Activated CD4-positive, alpha-beta T cell treated with anti-CD3 and anti-CD28 coated beads for 48 hours (primary cell): ENCODE measurements at places on chromosomes 13 and 19.

DNA sequence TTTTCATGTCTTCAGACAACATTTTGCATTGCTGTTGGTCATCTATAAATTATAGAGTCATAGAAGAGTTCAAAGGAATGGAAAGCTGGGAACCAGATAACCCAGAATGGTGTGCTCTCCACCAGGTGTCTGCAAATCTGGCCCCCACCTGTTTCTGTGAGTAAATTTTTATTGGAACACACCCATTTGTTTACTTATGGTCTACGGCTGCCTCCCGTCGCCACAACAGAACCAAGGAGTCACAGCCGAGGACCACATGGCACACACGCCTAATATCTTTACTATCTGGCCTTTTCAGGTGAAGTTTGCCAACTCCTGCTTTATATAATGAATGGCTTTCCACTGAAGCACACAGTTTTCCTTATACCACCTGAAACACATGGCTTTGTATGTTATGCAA is 58.2 kb downstream of the EFNB2 start:
- DNase-seq: no peak

GRCh38 chr13:28582225-28582891 is 76.6 kb upstream of the POMP start:
- peak; percentile 18 for DNase-seq

DNA sequence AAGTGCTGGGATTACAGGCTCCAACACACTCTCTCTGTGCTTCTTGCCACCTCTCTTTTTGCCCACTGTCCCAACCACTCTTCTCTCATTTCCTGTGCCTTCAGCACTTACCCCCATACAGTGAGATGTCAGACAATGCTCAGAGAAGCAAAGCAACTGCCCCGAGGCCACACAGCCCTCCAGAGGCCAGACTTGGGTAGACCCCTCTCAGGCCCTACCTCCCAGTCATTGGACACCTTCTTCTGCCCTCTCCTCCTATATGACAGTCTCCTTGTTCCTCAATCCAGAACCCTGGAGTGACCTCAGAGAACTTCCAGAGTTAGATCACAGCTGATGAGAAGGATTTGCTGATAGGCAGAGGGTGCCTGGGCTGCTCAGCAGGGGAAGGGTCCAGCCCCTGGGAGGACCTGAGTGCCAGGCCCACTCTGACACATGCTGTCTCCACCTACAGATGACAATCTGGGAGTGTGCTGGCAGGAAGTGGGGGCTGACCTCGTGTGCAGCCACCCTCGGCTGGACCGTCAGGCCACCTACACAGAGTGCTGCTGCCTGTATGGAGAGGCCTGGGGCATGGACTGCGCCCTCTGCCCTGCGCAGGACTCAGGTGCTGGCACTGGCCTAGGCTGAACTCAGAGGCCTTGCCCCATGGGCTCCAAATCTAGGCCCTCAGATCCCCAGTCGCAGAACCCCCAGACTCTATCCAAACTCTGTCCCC is 24.4 kb downstream of the LTBP4 start:
- no peak for DNase-seq

DNA sequence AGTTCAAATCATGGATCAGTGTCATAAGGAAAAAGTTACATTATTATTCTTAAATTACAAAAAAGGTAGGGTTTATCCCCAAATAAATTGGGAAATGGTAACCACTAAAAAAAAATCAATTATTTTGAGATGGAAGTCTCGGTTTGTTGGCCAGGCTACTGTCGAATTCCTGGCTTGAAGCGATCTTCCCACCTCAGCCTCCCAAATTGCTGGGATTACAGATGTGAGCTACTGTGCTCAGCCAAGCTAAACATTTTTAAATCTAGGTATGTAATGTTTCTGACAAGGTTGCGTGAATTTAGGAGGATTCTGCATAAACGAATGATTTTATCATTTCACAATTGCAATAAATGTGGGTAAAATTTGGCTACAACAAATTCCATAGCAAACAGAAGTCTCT is 2.0 kb downstream of the NAA16 start:
- DNase-seq: no peak

- DNase-seq: no peak
Measured at GRCh38 chr13:40682449-40683240, 16.2 kb upstream of the FOXO1 start.

GRCh38 chr19:16825312-16826052 is 3.7 kb upstream of the SIN3B start:
- DNase-seq: no peak

DNA sequence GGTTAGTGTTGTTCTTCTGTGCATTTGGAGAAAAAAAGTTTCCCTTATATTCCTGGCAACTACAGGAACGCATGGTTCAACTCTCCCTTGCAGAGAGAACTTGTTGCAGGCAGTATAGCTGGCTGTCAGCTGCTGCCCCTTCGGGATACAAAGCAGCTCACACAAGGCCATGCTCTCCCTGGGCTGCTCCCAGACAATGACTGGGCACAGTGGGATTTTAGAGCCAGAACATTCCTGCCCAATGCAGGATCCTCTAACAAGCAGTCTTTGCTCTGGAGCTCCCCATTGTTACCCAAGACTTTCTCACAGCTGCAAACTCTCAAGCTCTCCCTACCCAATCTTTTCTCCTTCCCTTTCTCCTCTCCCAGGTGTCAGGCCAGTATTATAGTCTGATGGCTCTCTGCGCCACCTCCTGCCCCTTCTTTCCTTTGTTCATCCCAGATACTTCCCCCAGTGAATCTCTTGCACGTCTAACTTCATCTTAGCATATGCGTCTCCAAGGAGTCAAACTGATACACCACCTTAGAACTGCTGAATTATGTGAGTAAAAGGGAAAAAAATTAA is 27.5 kb upstream of the SERPINE3 start:
- DNase-seq: no peak

DNA sequence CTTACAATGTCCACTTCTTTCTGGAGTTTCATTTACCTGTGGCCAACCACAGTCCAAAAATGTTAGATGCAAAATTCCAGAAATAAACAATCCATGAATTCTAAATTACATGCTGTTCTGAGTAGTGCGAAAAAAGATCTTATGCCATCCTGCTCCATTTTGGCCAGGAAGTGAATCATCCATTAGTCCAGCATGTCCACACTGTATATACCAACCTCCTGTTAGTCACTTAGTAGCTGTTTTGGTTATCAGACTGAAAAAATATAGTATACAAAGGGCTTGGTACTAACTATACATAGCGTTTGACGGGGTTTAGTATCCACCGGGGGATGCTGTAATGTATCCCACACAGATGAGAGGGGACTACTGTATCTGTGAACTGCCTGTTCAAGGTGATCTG is 618.0 kb upstream of the ARGLU1 start:
- no peak for DNase-seq

DNA sequence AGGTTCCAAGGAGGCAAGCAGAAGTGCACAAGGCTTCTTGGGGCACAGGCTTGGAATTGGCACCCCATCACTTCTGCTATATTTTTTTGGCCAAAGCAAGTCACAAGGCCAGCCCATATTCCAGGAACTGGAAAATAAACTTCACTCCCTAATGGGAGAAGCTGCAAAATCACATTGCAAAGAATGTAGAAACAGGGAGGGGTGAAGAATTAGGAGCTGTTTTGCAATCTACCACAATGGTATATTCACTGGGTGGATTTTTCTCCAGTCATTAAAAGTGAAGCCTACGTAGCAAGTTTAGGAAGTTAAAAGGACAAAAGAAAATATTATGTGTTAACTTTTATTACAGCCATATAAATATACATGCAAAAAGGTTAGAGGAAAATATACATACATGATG is 464.8 kb downstream of the COG6 start:
- no peak for DNase-seq

DNA sequence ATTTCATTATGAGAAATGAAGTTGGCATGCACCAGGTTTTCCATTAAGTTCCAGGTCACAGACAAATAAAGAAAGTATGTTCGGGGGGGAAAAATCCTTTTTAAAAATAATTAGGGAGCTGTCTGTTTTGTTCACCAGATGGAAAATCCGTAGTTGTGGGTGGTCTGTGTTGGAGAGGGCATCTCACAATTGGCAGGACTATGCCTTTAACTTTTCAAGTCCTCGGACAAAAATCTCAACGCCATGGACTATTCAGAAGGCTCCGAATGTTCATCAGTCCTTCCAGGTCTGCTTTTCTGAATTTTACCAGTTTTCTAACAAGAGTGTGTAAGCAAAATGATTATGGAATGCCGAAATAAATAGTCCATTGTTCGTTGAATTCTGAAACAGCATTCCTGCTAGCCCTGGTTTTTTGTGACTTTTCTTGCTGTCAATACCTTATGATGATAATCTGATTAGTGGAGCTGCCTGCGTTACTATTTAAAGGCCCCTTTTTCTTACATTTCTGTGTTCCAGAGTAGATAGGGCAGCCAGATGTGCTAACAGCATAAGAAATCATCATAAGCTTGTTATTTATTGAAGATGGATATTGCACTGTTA is 146.9 kb downstream of the TM9SF2 start:
- no peak for DNase-seq

- no peak for DNase-seq
Measured at GRCh38 chr13:34808649-34809048, 133.4 kb upstream of the NBEA start.

DNA sequence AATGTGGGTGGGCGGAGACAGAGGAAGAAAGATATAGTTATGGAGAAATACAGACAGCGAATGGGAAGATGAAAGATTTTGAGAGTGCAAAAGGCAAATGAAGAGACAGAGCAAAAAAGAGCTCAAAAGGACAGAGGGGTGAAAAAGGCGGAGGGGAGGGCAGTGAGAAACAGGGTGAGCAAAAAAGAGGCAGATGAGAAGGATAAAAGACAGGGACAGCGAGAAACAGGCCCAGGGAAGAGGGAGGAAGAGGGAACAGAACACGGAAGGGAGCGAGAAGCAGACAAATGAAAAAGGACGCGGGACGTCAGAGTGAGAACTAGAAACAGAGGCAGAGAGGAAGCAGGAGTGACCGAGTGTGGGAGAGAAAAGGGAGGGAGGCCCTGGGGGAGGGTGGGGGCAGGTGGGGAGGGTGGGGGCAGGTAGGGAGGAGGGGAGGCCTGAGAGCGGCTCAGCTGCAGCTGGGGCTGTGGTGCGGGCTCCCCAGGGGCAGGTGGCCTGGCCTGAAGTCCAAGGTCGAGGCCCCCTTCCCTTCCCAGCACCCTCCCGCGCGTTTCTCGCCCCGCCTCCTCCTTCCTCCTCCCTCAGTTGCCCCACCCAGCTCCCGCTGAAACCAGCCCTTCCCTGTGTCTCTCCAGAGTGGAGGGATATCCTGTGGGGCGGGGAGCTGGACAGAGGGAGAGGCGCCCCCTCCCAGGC is 2.9 kb downstream of the KLK1 start:
- DNase-seq: no peak

DNA sequence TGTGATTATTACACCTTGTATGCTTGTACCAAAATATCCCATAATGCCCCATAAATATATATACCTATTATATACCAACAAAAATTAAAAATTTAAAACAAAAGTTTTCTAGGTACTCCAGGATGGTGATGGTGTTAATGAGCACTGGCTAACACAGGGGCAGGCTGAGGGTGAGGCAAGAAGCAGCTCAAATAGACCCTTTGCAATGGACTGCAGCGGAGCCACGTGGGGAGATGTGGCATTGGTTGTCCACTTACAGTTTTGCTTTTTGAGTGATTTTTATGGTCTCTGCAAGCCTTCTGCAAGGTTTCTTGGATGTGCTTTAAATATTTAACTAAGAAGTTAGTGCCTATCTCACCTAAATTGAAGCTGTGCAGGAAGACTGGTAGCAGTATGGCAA is 132.9 kb downstream of the RAP2A start:
- DNase-seq: no peak

DNA sequence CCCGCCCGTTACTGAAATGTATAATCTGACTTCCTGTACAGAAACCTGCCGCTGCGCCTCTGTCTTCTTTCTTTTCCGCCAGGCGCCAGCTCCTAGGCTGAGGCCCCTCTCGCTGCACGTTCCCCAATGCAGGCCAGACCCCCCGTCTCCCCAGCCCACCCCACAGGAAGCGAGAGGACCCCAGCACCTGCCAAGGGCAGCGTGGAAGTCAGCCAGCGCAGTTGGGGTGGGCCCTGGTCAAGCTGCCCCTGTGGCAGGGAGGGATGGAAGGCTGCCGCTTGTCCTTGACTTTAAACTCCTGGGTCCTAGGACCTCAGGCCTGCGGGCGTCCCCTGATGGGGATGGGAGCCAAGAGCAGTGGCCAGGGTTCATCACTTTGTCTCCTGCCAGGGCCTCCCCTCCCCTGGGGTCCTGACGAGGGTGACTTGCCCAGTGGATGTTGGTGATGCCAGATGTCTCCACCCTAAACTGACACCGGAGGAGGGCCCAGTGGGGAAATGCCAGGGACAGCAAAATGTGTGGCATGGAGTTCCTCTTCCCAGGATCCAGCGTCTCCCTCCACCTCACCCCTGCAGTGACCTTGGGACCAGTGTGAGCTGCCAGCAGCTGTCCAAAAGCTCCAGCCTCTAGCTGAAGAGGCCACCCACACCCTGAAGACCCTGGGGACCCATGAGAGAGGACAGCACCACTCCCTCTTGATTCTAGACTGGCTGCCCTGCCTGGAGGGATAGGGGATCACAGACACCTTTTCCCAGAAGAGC is 8.5 kb upstream of the MARCHF2 start:
- DNase-seq: no peak

DNA sequence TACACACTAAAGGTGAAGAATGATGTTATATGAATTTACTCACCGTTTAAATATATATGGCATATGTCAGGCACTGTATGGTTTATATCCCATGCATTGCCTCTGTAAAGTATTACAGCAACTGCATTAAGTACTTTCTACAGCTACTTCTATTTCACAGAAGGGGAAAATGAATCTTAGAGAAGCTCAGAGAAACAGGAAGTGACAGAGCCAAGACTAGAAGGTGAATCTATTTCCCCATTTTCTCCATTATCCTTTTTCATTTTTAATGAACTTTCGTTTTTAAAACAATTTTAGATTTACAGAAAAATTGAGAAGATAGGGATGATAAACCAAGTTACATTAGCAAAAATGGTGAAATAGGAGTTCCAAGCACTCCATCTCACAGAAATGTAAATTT is 863.3 kb downstream of the UQCRFS1 start:
- DNase-seq: no peak

DNA sequence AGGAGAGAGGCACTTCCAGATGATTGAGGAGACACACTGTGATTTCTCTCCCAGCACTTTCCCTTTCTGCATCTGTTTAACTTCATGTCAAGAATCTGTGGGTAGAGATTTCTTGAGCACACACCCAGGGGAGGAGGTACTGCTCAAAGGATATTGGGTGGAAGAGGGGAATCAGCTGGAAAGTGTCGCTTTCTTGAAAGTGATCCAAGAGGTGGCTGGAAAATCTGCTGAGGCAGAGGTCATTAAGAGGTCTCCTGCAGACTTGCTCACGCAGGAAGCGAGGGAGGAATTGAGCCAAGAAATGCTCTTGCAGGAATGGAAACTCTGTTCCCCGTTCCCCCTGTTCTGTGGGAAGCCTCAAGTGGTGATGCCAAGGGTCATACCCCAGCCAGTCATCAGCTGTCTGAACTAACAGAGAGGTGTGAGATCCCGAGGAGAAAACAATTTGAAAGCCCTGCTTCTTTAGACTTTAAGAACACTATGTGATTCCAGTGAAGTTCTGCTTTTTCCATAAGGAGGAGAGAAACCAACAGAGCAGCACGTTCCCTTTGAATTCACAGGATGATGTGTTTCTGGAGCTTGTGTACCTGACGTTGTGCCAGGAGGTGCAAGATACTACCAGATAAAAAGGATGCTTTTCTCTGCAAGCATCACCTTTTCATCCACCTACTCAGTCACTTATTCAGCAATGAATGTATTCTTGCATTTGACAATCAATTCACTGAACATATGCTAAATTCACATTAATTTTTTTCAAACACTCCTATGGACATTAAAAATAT is 163.4 kb upstream of the GPR12 start:
- no peak for DNase-seq

- DNase-seq: no peak
Measured at GRCh38 chr19:40553885-40554857, 22.5 kb upstream of the SHKBP1 start.
